ENCODE measurements at places on chromosomes 6 and 20. TPM values are rescaled to one million over a fixed set of nuclear protein-coding genes. Genes with fewer than 3 reads are reported as not detected.
A peak's percentile ranks its signal among the peaks of the same experiment; 100 is the strongest.

- DNase-seq: no peak
Observed at GRCh38 chr20:51174536-51174935, 151.6 kb upstream of the KCNG1 start.

GRCh38 chr6:45192556-45192955 lies 135.6 kb upstream of the RUNX2 start:
- no peak for DNase-seq

- no peak for DNase-seq
Observed at GRCh38 chr6:80605165-80605989, 498.9 kb downstream of the BCKDHB start.

DNA sequence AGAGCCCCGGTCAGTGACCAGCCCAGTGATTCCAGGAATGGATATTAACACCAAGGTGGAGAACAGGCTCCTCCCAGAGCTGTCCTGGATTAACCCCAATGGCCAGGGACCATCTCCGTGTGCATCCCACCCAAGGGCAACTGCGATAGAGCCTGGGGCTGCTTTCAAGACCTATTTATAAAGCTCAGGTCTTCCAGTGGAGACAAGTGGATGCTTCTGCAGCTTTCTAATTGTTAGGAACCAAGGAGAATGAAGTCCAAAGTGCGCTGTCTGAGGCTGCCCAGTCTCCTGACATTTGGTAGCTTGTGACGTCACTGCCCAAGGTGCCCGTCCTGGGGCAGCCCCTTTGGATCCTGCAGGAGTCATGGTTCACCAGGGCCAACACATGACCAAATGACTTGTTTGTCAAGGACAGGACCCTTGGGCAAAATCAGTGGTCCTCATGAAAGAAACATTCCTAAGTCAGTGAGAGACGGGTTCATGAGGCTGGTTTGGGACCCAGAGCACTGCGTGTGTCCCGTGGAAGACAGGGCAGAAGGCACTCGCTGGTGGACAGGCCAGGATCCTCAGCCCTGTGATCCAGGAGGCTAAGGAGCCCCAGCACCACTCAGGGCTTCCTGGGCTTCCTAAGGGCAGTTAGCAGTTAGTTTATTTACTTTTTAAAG lies 174.9 kb downstream of the ANKRD60 start:
- no peak for DNase-seq

DNA sequence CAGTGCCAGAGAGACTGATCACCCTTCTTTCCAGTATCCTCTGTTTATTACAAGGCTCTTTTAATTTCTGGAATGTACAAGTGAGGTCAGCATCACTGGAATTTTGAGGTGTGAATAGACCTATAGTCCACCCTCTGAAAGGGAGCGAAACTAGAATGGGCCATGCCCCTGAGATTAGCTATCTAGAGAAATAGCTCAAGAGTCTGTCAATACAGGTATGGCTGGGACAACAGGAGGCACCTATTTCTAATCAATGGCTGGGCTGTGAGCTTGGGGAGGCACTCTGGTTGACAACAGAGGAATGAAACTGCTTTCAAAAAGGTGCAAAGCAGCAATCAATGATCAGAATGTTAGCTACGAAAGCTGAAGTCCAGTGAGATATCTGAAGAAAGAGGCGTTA lies 17.3 kb upstream of the CITED2 start:
- no peak for DNase-seq

DNA sequence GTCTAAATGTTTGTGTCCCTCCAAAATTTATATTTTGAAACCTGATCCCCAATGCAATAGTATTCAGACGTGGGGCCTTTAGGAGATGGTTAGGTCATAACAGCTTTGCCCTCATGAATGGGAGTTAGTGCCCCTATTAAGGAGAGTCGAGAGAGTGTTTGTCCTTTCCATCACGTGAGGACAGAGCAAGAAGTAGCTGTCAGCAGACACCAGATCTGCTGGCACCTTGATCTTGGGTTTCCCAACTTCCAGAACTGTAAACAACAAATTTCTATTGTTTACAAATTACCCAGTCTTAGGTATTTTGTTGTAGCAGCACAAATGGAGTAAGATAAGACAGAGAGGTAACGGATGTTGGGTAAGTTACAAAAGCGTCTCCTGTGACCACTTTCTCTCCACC lies 46.6 kb downstream of the FAM50B start:
- no peak for DNase-seq

GRCh38 chr20:4457566-4458543 lies 263.9 kb upstream of the PRND start:
- DNase-seq: no peak

GRCh38 chr20:54846948-54847347 lies 371.6 kb downstream of the DOK5 start:
- DNase-seq: no peak

DNA sequence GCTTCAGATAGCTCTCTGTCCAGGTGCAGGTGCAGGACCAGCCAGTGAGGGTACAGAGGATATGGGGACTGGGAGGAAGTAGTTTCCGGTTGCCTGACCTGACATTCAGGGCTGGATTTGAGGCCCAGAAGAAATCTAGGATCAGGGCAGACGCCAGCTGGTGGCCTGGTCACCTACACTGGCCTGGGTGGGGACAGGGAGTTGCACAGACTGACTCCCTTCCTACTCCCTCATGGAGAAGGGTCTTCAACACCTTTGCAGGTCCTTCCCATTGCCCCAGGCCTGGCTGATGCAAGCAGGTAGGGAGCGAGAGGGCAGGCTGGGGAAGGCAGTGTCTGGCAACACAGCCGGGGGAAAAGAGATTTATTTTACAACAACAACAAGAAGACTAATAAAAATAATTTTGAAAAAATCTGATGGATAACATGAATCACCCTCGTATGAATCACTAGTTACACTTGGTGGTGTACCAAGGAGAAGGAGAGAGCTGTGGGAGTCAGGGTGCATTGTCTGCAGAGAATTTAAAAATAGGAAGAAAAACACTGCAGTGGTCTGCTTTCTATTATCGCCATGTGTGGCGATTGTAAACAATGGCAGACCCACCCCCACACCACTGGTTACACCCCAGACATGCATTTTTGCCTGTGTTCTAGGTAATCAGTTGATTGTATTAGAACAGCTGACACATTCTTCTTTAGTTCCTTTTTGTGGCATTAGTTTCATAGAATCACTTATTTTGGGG lies 62.3 kb upstream of the SNX9 start:
- no peak for DNase-seq

DNA sequence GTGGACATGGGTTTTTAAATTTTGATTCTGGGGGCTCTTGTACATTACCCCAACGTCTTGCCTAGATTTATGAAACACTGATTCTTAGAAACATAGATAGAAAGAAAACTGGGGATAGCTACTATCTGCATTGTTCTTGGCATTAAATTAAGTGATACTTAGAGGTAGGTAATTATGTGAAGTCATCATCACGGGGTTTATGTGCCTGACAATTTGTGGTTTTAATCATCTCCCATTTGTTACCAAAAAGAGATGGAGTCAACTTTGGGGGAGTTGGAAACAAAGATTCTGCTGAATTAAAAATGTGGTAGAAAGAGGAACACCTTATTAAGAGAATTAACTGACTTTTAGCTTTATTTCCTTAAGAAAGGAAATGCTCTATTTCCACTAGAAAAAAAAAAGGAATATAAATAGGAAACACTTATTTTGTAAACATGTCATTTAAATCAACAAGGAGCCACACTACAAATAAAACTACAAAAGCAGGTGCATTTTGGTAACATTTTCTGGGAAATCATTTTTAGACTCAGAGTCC lies 5.6 kb downstream of the TNFAIP3 start:
- DNase-seq: no peak

- peak; percentile 51 for DNase-seq
Observed at GRCh38 chr6:73732845-73733675, 37.1 kb downstream of the CD109 start.

DNA sequence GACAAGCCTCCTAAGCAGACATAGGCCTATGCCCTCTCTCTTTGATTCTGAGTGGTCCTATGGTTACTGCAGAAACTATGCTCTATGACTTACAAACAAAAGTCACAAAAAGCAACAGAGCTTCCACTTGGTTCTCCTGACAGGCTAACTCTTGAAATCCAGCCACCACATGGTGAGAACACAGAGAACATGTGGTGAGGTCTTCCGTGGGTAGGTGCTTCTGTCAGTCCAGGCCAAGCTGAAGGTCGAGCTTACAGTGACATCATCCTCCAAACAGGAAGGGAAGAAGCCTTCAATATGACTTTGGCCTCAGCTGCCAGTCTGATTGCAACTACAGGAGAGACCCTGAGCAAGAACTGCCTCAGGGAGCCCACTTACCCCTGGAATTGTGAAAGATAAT lies 265.5 kb downstream of the TBX18 start:
- DNase-seq: no peak

DNA sequence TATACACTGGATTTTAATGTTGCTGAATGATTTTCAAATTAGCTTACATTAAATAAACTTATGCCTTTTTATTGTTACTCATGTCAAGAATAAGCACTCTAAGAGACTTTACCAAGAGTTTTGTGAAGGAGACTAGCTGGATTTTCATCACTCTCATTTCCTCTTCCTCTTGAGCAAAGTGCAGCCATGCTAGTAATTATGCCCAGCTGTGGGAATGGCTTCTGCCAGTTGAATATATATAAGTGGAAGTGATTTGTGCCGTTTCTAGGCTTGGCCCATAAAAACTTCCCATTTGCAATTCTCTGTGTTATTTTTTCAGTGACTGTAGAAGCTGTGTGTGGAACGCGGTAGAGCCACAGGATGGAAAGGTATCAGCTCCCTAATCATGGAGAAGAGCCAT lies 255.8 kb downstream of the HDGFL1 start:
- no peak for DNase-seq

DNA sequence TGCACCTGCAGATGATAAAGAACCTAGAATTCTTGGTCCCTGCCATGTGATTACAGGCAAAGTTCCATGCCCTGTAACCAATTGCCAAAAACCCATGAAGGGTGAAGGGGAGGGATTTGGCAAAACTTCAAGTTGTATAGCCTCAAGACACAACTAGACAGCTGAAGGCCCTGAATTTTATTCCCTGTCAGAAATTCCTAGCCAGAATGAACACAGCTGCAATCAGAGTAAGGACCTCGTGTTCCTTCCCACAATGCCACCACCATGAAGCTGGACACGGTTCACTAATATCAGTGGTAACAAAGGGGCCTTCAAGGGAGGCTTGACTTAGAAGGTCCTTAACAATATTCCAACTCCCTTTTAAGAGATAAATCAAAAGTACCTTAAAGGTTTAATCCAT lies 22.5 kb upstream of the IRAK1BP1 start:
- no peak for DNase-seq

- no peak for DNase-seq
Observed at GRCh38 chr6:145031962-145032361, 703.4 kb downstream of the EPM2A start.

DNA sequence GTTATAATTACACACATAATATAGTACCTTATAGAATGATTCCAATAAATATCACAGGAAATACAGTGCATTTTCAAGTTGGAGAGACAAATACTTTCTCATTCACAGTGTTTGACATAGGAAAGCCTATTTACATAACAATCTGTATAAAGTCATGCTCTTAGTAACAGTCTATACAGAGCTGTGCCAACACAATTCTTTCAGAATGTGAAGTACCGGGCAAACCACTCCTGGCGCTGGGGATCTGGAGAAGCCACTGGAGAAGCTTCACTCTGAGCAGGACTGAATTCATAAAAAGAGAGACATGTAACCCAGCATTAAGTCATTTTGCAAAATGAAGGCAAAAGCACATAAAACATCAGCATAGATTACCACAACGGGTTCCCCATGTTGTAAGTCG lies 24.9 kb upstream of the MCM9 start:
- DNase-seq: no peak

- no peak for DNase-seq
Observed at GRCh38 chr6:34150766-34151165, 4.9 kb upstream of the GRM4 start.

GRCh38 chr20:48242623-48243022 lies 457.3 kb upstream of the SULF2 start:
- DNase-seq: no peak

DNA sequence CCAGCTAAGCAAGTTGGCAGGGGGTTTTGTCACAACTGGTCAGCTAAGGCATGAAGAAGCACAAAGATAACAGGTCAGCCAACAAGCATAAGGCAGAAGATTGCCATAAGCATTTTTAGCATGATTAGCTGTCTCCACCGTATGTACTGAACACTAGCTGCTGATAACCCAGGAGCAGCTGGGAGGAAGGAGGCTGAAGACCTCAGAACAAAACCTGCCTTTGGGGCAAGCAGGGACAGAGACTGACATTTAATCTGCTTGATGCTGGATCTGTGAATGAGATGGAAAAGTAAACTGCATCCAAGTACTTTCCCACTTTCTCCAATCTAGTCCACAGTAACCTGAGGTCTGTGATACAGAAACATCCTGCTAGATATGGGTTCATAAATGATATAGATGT lies 353.0 kb upstream of the MAP3K7 start:
- no peak for DNase-seq

DNA sequence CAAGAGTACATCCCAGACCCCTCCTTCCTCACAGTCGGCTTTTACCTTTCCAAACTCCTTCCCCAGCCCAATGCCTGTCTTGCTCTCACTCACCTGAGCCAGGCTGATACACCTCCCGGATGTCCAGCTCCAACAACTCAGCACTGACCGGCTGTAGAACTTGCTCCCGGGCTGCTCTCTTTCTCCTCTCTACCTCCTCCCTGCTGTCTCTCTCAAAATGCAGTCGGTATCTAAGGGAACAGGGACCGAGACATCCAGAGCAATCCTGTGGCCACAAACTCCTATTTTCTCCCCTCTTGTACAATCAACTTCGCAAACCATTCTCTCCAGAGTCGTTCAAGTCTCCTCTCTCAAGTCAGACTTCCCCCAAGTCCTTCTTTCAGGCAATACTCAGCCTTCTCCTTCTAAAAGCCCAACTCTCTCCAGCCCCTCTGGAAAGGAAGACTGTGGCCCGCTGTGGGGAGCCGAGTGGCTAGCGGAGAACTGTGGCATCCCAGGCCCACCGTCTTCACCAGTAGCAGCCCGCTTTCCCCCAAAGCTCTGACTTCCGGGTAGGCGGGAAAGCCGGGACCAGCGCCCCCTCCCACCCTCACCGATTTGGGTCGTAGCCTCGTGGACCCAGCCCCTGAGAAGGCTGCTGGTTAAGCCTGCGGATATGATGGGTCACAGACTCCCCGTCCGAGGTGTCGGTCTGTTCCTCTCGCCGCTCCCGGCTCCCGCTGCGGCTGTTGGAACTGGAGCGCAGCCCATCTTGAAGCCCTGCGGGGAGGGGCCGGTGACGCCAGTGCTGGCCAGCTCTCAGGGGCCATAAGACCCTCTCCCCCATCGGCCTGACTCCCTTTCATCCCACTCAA lies 1.1 kb downstream of the GNL1 start:
- DNase-seq: peak; percentile 24

The HSPA12B gene
- total RNA-seq: not detected

The COL11A2 gene
- total RNA-seq: 4.3 TPM

The BPIFA1 gene
- not detected for total RNA-seq

The COL21A1 gene
- 20.5 TPM for total RNA-seq

The SLC9A8 gene
- total RNA-seq: 9.9 TPM

The SEL1L2 gene
- total RNA-seq: not detected

The FAM217A gene
- 0.13 TPM for total RNA-seq

Measured in progenitor cell of endocrine pancreas (in vitro differentiated cells).